ENCODE measurements at places on chromosomes 5 and 9.

DNA sequence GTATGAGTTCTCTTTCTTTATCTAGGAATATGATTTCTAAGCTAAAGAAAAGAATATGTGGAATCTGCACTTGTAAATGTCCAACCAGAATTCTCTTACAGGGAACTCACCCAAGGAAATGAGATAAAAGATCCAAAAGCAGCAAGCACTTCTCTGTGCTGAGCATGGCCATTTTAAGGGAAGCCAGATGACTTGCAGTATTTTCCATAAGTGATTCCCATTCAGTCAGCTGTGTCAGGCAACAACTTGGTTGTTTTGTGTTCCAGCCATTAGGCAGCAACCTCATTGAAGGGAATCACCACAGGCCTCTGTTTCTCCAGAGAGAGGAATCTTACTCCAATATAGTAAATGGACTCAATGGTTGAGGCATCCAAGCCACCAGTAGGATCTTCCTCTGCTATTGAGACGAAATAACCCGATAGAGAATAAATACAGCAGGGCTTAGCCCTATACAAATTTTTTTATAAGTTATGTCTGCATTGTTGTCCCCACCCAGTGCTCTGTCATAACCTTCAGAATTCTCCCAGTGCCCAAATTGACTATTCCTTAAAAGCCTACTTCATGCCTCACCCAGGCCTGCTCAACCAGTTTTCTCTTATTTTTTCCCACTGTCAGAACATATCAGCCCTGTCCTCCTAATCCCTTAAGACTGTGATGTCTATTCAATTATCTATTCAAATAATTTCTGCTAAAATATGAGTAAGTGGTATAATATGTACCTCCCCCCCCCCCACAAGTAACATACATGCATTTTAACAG, 236.6 kb downstream of the PJA2 start:
- DNase-seq: no peak

DNA sequence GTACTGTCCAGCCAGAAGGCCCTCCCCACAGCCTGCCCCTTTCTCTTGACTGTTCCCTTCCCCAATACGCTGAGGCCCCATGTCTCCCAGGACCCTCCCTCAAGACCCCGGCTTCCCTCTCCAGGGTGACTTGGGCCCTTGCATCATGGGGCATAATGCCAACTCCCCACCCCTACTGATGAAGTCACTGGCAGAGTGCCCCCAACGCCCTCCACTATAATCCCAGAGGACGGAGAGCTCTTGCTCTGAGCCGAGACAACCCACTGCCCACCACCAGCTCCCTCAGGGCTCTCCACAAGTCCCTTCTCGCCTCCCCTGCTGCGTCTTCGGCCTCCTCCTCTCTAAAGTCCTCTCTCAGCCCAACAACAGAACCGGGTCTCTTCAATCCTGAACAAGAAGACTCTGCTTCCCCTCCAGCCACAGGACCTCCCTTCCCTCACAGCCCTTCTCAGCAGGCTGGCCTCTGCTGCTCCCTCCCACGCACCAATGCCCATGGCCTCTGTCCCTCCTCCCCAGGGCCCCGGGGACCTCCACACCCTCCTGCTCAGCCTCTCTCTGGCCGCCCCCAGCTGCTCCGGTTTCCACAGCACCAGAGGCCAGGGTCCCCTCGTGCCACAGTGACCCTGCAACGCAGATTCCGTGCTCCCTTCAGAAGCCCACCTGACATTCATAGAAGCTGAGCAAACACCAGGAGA, 47.6 kb downstream of the ADAMTS2 start:
- DNase-seq: no peak

DNA sequence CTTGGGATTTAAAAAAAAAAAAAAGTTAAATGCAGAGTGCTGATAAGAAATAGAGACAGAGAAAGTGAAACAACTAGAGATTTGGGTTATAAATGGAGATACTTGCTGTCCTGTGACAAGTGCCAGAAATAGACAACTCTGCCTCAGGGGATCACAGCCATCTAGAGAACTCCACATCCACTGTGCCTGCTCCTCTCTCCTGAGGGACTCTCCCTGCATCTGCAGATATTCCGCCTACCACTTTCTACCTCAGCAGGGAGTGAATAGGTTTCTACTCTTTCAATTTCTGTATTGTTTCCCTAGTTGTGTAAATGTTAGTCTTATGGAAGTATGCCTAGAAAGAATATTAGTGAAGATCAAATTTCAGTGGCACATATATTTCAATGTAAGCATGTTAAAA, 307.2 kb downstream of the HTR1A start:
- no peak for DNase-seq

- no peak for DNase-seq
These were observed 131.4 kb downstream of the TMEM174 start for GRCh38 chr5:73304381-73304780.
